ENCODE measurements at places on chromosomes 5 and 9.

GRCh38 chr5:97623441-97623840, 440.4 kb upstream of the RIOK2 start:
- DNase-seq, result no peak

DNA sequence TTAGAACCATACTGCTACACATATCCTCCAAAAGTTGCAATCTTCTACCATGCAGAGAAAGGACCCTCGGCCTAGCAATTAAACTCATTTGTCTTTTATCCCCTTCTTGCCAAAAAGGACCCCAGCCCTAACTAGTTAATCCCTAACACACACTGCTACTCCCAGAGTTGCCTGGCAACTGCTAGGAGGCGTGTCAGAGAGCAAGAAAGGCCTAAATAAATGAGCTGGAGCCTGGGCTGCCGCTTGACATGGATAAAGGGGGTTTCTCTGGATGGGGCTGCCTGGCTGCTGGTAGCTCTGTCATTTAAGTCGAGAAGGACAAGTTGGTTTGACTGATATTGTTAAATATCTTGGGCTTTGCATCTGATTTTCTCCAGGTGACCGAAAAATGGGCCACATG, 194.8 kb downstream of the CRB2 start:
- no peak for DNase-seq

GRCh38 chr9:86925686-86926085, 21.6 kb downstream of the GAS1 start:
- no peak for DNase-seq

DNA sequence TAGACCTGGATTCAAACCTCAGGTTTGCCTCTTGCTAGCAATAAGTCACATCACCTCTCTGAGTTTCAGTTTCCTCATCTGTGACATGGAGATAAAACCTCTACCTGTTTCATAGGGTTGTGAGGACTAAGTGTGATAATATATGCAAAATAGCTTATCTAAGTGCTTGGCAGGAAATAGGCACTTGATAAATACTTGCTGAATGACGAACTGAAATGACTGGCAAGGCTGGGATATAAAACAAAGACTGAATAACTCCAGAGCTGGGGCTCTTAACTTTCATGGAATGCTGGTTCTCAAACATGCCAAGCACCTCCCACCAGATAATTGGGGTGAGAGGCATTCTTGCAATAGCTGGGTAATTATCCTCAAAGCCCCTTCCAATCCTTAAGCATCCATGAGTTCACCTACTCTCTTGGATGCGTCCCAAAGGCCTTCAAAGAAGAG, 87.6 kb downstream of the ADRB2 start:
- DNase-seq, result peak; percentile 83

GRCh38 chr9:109317311-109317978, 3.4 kb downstream of the EPB41L4B start:
- no peak for DNase-seq

DNA sequence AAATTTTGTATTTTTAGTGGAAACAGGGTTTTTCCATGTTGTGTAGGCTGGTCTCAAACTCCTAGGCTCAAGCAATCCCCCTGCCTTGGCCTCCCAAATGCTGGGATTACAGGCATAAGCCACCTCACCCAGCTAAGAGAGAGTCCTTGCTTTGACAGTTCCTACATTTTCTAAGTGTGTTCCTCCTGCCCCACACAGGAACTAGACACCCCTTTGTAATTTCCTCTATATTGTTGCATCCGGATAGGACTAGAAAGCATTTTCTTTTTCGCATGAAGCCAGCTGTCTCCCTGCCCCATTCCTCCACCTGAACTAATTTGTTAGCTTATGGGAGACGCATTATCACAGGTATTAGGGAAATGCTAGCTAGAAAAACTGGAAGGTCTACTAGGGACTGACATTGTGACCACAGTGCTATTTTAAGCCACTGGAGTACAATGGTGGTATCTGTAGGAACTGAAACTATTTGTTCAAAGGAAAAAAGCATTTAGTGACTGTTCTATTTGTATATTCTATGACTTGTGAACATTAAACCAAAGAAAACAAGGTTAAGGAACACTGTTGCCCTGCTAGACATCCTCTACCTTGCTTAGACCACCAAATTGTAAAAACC, 214.1 kb downstream of the SMARCA2 start:
- DNase-seq, result no peak
